Jurkat, Clone E6-1 (cell line): ENCODE measurements at places on chromosomes 2 and 18.

- no peak for DNase-seq
Measured at GRCh38 chr2:26873286-26873983, 25.5 kb downstream of the DPYSL5 start.

DNA sequence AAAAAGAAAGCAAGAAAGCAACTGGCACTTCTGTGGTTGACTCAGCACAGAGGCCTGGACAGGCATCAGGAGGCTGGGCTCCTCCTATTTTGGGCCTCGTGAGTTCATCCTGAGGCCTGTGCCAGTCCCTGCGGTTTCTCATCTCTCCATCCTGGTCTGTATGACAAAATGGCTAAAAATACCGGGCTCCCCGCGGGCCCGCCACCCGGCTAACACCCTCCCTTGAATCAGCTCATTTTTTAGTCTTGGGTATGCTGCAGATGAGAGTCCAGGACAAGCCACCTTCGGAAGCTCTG is 62.3 kb upstream of the YWHAQ start:
- DNase-seq = no peak

DNA sequence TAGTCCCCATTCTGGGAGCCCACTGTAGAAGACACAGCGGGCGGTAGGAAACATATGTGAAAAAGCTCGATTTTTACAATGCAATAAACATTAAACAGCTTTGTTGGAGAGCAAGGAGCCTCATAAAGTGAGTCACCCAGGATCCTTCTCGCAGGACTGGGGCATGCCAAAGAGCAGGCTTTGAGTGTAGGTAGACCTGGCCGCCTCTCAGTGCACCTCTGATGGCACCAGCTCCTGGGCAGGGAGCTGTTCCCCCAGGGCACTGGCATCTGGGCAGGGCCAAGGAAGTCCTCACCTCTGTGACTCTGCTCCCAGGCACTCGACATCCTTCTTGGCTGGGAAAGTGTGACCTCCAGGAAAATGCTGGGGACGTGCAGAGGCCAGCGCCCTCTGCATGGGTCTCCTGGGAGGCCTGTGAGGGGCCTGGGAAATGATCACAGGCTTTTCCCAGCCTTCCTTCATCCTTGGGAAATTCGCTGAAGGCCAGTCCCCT is 94.2 kb downstream of the POLR1A start:
- DNase-seq = no peak

DNA sequence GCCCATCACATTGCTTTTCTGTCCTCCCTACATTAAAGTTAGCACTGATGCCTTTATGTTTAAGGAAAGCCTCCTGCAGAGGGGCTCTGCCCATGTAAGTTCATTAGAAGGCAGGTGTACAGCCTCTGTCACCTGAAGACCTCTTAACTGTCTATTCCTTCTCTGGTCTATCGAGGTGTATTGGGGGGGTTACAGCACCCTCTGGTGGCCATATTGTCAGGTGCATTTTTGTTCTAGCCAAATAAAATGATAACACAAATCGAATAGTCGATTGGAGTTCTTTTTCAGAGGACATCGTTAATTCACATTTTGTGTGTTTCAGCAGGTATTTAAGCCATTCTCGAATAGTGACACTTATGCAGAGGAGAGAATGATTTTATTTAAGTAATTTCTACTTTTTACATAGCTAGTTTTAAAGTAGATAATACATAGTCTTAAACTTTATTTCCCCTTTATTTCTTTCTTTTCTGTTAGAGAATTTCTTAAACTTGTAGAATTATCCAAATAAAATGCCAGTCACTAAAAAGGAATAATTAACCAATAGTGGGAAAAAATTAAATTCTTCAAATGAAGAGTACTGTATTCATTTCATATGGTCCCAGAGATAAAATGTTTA is 136.8 kb downstream of the NEDD4L start:
- DNase-seq = peak; percentile 33

GRCh38 chr2:221133941-221134340 is 438.2 kb downstream of the EPHA4 start:
- DNase-seq = no peak

GRCh38 chr18:40866013-40866645 is 1088.9 kb upstream of the PIK3C3 start:
- DNase-seq = peak; percentile 23

DNA sequence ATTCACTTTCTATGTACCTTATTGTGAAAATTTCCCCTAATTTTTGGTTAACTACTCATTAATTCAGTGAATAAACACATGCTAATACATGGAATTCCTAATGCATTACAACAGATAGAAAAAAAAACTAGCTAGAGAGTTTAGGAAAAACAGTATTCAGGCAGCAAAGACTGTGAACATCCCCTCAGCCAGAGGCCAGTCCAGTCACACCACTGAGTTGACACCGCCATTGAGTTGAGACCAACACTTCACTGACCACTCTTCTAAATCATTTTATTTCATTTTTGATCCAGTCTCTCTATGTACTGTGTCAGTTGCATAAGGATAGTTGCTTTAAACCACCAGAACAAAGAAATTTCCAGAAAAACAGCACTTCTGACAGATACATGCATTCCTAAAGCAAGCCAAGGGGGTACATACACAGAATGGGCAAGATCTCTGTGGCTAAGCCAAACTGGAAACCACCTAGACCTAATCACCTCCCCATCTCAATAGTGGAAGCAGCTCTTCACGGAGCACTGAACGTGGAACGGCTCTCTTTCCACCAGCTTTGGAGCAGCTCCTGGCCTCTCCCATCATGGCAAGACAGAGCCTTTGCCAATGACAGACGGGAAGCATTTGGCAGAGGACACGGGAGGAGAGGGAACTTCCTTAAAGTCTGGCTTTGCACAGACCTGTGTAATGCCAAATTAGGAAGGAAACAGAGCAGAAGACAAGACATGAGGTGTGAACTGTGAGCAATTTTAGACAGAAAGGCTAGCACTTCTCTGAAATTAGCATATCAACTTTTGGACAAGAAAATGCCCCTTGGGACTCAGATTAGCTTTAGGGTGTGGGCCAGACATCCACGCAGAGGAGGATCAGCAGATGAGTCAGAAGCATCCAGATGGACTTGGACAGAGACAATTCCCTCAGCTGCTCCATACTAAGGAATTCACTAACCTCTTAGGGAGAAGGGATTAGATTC is 36.4 kb downstream of the CACNB4 start:
- DNase-seq = no peak

DNA sequence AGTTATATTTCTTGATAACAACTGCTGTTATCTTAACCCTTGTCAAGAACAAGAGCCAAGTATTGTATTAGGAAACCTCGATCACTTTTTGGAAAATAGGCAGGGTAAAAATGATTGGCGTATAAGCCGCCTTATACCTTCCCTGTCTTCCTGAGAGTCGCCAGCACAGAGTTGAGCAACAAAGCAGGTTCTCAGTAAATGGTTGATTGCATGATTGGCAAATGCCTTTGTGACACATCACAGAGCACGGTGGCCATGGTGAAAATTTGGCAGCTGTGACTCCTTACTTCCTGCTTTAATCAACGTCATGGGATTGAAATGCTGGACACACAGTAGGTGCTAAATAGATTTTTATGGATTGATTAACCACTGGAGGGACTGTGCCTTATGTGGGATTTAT is 3.9 kb upstream of the KLHL29 start:
- DNase-seq = no peak

- no peak for DNase-seq
Measured at GRCh38 chr2:76642129-76642528, 880.0 kb downstream of the LRRTM4 start.

GRCh38 chr18:35290094-35290735 is at the start of gene ZSCAN30:
ZSCAN30 (minus strand) TSS chr18:35290229; CDS start chr18:35264352, 25,877 bp downstream.
- peak; percentile 92 for DNase-seq

DNA sequence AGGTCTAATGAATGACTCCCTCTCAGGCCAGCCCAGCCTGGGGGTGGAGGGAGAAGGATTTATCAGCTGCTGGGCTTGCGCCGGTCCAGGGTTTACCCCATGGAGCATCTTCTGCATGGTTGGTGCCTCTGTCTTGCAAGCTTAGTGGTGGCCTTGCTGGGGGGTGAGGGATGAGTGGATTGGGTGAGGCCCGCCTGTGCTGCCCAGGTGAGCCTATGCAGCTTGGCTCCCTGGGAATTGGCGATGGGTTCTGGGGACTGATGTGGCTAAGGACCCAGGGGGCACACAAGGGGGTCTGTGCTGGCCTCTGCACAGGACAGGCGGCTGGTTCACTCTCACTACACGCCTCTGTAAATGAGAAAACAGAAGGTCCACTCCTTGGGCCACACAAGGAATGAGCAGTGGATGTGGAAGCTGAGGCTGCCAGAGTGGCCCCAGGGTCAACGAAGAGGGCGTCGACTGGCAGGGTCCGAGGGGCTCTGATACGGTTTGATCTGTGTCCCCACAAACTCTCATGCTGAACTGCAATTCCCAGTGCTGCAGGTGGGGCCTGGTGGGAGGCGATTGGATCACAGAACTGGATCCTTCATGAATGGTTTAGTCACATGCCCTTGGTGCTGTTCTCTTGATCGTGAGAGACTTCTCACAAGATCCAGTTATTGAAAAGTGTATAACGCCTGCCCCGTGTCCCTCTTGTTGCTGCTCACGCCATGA is 151.6 kb upstream of the HDAC4 start:
- no peak for DNase-seq

- no peak for DNase-seq
Measured at GRCh38 chr2:72718876-72719275, 107.0 kb downstream of the EXOC6B start.

DNA sequence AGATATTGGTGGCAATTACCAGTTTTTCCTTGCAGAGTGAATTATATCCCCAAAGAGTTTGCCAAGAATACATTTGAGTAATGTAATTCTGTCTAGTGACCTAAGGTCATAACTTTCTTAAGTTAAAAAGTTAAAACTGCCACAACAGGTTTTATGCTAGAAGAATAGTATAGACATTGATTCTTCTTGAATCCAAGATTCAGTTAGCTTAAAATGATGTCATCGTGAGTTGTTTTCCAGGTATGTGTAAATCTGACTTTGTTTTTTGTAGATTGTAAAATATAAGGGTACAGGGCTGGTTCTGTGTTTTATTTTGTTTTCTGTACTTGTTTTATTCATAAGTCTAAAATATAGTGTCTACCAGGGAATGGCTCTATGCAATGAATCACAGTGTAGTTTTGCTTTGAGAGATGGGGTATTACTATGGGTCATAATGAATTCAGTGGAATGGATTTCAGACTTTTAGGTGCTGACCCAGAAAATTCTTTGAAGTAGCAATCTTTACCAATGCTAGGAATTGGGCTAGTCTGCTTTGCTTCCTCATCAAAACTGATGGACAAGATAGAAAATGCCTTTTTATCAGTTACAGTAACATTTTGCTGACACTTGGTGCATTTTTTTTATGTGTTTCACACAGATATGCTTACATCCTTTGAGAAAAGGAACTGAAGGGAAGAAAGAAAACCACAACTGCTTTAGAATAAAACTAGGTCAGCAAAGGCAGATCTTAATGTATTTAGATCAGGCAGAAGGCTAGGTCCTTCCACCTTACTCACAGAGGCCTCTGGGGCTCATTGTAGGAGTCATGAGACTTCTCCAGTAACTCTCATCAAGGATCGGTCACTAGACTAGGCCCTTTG is 20.8 kb upstream of the MGAT5 start:
- DNase-seq = peak; percentile 88

- no peak for DNase-seq
Measured at GRCh38 chr2:235592836-235593235, 99.0 kb downstream of the AGAP1 start.

DNA sequence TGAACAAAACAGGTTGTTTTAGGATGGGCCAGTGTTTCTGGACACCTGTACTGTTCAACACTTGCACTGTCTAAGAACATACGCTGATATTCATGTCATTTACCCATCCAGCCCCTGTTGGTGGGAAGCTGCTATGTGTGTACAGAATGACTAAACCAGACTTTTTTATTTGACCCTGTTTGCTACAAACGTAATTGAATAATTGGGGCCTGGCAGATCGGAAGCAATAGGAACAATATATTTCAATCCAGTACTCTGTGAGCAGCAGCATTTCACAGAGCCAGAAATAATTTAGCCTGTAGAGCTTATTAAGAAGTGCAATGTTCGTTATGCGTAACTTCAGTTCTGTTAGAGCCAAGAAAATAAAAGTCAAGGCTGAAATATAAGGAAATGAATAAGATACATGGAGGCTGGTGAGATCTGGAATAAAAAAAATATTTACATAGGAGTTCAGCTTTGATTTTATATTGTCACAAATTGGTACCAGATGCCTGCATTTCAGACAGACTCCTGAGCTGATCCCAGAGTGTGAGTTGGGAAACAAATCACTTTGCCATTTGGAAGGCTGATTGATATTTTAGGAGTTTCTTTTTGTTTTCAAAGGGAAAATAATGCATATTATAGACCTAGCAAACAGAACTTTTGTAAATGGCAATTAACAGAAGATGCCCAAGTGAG is 19.7 kb downstream of the CABLES1 start:
- no peak for DNase-seq
